Gastroesophageal sphincter (tissue), 4 donors: ENCODE measurements at places on chromosomes 13 and 19. TPM values are rescaled to one million over a fixed set of nuclear protein-coding genes. Genes with fewer than 3 reads are reported as not detected.

The CEACAM21 gene
- not detected for total RNA-seq

The ZNF835 gene
- 4.8 TPM for total RNA-seq

The CBY2 gene
- total RNA-seq: not detected

The LILRA1 gene
- not detected for total RNA-seq

The IFNL3 gene
- total RNA-seq: not detected

The NAA16 gene
- 33.5 TPM for total RNA-seq

The FFAR2 gene
- 1.3 TPM for total RNA-seq

The LGALS14 gene
- total RNA-seq: not detected

The ITM2B gene
- 315 TPM for total RNA-seq

GRCh38 chr19:50255115-50255514, 51.7 kb downstream of the MYH14 start:
- no peak for ATAC-seq

DNA sequence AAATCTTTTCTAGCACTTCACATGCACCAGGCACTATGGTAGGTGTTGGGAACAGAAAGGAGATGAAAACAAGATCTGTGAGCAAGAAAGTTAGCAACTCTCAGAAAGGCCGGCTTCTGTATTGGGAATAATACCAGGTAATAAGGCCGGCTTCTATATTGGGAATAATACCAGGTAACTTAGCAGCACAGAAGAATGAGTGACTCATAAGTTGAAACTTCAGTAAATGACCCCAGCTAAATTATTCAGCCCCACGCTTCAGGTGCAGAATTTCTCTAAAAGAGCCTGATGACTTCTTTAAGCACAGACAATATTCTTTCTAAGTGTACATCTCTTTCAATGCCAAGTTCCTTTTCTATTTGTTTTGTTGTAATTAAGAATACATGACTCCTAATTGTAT, 151.3 kb downstream of the MYO16 start:
- no peak for ATAC-seq

GRCh38 chr19:920051-920864, 3.1 kb downstream of the KISS1R start:
- no peak for ATAC-seq

- no peak for ATAC-seq
These were observed 309.8 kb downstream of the OXGR1 start for GRCh38 chr13:96684469-96684868.

DNA sequence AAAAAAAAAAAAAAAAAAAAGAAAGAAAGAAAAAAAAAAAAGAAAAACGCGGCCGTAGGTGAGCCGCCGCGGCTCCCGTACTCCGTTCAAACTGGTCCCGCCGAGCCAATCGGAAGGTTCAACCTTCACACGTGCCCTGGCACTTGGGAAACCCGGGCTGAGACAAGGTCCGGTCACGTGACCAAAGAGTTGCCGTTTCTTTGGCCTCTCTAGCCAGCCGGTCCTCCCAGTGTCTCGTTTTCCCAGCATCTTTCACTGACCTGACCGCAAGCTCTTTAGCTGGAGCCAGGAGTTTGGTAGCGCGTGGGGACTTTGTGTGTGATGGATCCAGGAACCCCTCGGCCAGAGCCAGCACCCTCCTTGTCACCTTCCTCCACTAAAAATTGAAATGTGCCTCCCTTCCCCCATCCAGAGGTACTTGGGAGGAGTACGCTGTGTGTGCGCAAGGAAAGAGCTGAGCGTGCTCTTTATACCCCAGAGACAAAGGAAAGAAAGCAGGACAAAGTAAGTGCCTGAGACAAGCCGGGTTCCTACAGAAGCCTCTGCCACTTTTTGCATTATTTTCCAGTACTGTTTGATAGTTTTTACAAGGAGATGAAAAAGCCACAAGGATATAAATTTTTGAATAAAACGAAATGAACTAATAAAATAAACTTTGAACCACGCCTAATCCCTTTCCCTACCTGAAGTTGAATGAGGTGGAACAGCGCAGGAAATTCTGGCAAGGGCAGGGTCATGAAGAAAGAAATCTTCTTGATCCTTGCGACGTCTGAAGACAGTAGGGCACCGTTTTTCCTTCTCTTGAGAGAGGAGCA, 959 bp downstream of the TNPO2 start:
- ATAC-seq: peak; percentile 94

GRCh38 chr19:23999821-24000610, 85.3 kb downstream of the ZNF726 start:
- no peak for ATAC-seq

- ATAC-seq: no peak
These were observed 943.0 kb upstream of the PCDH9 start for GRCh38 chr13:68173111-68173510.

DNA sequence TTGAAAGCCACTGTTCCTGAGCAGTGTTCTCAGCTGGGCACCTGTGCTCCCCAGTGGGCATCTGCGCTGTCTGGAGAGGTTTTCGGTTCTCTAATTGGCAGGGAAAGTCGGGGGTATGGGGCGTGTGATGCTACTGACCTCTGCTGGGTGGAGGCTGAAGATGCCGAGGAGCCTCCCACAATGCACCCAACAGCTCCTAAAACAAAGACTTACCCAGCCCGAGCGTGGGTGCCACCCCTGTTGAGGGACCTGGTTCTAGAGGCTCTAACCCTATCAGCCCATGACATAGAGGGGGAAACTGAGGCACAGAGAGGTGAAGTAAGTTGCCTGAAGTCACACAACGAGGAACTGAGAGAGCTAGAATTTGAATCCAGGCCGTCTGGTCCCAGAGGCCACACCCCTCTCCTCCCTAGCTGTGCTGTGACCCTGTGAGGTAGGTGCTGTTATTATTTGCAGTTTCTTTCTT, 2.3 kb downstream of the SPACA4 start:
- no peak for ATAC-seq

GRCh38 chr19:13330285-13330684, 176.0 kb downstream of the CACNA1A start:
- no peak for ATAC-seq

DNA sequence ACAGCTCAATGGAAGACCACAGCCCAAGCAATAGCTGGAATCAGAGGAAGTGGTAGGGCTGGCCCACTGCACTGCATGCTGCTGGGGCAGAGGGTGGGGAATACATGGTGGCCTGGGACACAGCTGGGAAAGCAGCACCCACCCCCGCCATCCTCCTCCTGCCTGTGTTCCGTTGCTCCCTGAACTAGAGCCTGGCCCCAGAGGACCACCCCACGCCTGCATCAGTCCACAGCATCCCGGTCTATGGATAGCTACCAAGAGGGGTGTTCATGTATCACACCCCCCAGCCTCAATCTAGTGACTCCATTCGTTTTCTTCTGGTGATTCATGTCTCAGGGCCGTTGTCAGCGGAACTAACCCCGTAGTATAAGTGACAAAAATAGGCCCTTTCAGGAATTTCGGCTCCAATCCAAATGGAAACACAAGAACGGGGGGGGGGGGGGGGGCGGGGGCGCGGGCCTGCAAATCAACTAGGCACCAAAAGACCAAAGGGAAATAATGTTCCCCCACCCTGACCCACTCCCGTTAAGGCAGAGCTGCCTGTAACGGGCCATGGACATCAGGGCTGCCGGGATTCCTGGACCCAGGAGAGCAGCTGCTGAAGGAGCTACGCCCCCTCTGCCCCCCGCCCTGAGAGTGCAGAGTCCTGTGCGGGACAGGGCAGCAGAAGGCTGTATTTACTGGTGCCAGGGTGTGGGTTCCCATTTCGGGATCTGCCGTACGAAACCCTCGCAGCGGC, 18.9 kb upstream of the EPHX3 start:
- ATAC-seq: peak; percentile 23

- ATAC-seq: no peak
These were observed 93.9 kb downstream of the STARD13 start for GRCh38 chr13:33191425-33192210.

- ATAC-seq: no peak
These were observed 20.5 kb downstream of the YIPF2 start for GRCh38 chr19:10907925-10908324.

- ATAC-seq: no peak
These were observed 68.7 kb upstream of the CACNA1A start for GRCh38 chr19:13574933-13575332.

DNA sequence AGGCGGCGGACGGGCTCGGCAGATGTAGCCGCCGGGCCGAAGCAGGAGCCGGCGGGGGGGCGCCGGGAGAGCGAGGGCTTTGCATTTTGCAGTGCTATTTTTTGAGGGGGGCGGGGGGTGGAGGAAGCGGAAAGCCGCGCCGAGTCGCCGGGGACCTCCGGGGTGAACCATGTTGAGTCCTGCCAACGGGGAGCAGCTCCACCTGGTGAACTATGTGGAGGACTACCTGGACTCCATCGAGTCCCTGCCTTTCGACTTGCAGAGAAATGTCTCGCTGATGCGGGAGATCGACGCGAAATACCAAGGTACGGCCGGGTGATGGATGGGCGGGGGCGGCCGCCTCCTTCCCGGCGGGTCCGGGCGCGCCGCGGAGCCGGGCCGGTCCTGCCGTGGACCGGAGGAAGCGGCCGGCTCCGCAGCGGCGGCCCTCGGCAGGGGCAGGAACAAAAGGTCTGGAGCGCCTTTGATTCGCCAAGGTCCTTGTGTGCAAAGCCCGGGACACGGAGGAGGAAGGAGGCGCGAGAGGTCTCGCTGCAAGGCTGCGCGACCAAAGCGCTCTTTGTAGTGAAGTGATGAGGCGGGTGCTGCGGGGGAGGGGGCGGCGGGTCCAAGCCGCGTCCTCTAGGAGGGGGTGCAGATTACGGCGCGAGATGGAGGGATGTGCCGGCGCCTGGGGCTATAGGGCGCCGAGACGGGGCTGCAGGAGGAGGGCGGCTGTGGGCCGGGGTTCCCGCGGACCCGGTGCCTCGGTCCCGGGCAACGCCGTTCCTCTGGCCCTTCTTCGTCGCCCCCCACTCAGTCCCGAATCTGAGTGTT, 689 bp downstream of the ING1 start:
- no peak for ATAC-seq

GRCh38 chr13:98142380-98143156, at the start of gene FARP1:
Gene FARP1, plus strand, starts transcription at chr13:98143094. Its CDS starts 70,149 bp downstream, at chr13:98213243.
- peak; percentile 95 for ATAC-seq

- no peak for ATAC-seq
These were observed 23.7 kb downstream of the RYR1 start for GRCh38 chr19:38457202-38457601.
